ENCODE measurements at places on chromosomes 3 and 15. TPM values are rescaled to one million over a fixed set of nuclear protein-coding genes. Genes with fewer than 3 reads are reported as not detected.

Gene CADPS
- polyA plus RNA-seq, result not detected

DNA sequence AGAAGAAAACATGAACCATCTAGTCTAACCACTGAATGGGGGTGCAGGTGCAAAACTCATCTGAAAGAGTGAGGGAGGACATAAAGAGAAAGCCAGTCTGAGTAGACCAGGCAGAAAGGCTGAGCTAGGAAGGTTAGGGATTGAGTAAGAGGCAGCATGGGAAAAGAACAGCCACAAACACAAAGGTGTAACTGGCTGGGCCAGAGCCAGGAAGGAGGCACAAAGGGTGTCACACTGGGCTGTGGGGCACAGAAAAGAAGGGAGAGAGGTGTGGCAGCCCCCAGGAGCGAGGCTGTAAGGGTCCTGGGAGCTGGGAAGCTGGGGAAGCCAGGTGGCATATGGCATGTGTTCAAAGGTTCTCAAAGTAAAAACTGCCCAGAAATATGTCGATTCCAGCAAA, 18.7 kb downstream of the IGSF11 start:
- no peak for DNase-seq

Gene PLA2G4E
- not detected for polyA plus RNA-seq

DNA sequence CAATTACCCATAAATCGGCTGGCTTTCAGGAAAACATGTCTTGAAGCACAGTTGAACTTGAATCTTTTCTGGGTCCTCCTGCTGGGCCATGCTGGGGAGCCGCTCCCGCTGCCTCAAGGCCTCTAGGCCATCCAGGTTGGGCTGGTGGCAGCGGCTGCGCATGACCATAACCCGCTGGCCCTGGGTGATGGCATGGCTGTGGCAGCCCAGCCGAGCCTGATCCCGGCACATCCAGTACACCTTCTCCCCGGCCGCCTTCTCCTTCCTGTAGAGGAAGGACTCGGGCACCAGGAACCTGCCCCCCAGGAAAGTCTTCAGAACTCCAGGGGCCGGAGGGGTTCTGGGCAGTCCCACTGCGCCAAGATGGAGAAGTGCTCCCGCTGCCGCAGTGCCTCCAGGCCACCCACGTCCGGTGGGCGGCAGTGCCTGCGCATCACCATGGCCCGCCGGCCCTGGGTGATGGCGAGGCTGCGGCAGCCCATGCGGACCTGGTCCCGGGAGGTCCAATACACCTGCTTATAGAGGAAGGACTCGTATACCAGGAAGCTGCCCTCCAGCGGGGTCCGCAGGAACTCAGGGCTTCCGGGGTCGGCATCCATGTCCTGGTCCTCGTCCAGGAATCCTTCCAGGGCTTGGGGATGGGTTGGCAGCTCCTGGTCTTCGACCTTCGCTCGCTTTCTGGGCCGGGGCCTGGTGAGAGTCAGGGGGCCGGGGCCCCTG, 84.3 kb upstream of the FXR1 start:
- no peak for DNase-seq

GRCh38 chr15:70602834-70603560, 160.4 kb downstream of the UACA start:
- DNase-seq, result no peak

Gene SLC24A5
- polyA plus RNA-seq, result not detected

DNA sequence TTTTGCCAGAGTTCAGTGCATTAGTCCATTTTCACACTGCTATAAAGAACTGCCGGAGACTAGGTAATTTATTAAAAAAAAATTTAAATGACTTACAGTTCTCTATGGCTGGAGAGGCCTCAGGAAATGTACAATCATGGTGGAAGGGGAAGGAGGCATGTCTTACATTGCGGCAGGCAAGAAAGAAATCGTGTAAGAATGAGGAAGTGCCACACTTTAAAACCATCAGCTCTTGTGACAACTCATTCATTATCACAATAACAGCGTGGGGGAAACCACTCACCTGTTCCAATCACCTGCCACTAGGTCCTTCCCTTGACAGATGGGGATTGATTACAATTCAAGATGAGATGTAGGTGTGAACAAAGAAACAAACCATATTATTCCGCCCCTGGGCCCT, 1361.4 kb downstream of the NSUN3 start:
- no peak for DNase-seq

Gene SLC15A2
- polyA plus RNA-seq, result 0.18 TPM

DNA sequence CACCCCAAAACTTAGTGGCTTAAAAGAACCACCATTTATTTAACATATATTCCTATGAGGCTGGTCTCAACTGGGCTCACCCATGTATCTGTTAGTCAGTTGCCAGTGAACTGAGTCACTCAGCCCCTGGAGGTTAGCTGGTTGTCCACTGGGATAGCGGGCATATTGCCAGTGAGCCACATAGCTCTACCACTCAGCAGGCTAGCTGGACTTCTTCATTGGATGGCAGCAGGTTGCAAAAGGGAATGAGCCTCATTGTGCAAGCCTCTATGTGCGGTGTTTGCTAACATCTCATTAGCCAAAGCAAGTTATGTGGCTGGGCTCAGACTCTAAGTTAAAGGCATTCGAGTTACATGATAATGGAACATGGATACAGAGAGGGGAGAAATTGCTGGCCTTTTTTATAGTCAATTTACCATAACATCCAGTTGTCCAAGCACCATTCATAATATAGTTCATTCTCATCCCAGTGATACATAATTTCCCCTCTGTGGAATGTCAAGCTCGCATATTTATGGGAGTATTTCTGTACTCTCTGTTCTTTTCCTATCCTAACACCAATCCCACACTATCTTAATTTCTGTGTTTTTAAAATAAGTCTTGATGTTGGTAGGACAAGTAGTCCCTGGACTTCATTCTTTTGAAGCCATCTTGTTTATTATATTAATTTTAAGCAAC, 8.7 kb downstream of the BTD start:
- DNase-seq, result peak; percentile 64

Measured in A549 (cell line).